ENCODE measurements at places on chromosomes 5 and 9.
A peak's percentile ranks its signal among the peaks of the same experiment; 100 is the strongest.

DNA sequence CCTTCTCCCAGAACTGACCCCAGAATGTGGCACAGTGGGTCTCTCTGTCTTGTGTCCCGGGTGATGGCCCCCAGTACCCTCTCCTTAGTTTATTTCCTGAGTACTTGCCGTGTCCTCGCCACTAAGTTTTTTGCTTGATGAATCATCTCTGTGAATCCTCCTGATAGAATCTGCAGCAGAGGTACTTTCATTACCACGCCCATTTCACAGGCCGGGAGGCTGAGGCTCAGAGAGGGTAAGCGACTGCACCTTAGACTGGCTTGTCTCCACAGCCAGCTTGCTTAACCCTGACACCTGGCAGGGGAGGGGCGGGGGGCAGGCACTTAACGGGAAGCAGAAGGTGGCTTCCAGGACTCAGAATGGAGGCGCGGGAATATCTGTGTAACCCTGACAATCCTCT lies 7.9 kb upstream of the IER5L start:
- DNase-seq: no peak

GRCh38 chr5:39476843-39477220 lies 52.1 kb upstream of the DAB2 start:
- no peak for DNase-seq

GRCh38 chr9:30197954-30198353 lies 2186.5 kb upstream of the ACO1 start:
- DNase-seq: no peak

DNA sequence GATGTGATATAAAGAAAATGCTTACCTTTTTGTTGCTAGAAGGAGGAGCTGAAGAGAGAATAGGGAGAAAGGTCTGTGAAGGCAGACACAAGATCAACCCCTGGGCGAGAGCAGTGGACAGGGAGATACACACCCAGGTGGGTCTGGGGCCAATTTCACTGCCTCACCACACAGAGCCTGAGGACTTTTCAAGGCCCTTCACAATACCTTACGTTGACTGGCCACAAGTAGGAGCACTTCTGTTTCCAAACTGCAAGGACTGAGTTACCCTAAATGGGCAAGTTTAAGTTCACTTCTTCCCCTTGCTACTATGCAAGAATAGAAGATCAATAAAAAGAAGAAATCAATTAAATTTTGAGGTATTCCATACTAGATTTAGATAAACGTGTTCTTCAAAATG lies 174.5 kb upstream of the SLC12A2 start:
- peak; percentile 53 for DNase-seq

GRCh38 chr5:28473531-28474107 lies 1435.2 kb upstream of the CDH9 start:
- peak; percentile 31 for DNase-seq

GRCh38 chr5:68365889-68366288 lies 150.3 kb downstream of the PIK3R1 start:
- DNase-seq: no peak

GRCh38 chr9:7216004-7216841 lies 458.4 kb downstream of the KDM4C start:
- DNase-seq: no peak

- DNase-seq: no peak
Measured at GRCh38 chr5:160793530-160793899, 58.5 kb downstream of the ATP10B start.

DNA sequence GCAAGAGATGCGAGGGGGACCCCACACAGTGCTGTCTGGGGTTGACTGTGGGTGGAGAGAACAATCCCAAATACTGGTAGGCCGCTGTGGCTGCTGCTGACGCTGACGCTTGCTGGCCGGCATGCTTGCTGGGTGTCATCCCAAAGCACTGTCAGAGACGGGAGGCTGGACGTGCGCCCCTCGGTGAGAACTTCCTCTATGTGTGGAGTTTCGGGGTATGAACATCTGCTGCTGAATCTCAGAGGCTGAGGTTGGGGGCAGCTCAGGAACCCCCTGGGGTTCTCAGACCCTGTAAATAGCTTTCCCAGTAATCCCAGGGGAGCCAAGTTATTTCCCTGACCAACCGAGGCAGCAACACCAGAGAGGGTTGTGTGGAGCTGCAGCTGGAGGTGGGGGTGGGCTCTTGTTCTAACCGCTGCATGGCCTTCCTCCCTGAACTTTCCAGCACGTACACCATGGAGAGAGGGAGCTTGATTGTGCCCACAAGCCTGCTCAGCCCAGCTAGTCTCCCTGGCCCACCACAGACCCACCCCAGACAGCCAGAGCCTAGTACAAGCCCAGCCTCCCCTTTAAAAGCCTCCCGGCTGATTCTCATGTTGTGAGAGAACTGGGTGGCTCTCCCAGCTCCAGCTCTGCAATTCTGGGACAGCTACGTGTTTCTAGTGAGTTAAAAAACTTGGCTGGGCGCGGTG lies 21.8 kb upstream of the SLC12A7 start:
- DNase-seq: no peak

DNA sequence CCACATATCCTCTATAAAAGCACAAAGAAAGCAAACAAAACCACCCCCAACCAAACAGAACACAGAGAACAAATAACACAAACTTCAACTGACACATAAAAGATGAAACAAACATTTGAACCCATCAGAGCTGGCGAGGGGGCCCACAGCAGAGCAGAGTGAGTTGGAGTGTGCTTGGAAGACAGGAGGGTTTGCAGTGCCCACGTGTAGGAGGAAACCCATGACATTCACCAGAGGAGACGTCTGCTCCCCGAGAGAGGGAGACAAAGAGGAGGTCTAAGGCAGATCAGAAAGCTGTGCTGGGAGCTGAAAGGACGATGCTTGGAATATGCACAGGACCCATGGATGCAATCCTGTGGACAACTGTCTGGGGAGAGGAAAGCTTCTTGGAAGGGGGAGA lies 27.0 kb downstream of the MRPL36 start:
- DNase-seq: peak; percentile 28

DNA sequence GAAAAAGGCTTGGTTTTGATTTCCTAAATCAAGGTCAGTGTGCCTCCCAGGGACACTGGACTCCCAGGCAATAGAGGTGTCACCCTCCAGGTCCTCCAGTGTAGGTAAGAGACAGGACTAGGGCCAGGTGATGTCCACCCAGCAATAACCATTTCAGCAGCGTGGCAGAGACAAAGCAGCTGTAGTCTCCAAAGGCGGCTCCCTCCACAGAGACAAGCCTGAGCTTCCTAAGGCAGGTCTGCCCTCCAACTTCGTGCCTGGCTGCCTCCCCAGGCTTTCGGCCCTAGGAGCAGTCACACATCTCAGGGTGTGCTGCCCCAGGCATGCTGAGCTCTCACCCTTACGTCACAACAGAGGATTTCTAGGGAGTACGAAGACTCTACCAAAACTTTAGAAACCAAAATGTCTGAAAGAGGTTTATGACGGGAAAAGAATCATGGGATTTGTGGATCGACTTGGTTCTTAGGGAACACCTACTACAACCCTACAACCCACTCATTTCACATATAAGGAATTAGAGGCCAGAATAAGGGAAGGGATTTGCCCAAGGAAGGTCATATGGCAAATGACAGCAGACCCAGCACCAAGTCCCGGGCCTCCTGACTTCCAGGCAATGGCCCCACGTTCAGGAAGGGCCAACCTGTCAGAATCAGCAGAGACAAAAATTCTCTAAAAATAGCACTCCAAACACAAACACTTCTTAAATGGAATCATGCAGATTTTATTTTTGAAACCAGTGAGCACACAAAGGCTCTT lies 105.5 kb downstream of the KLHL3 start:
- DNase-seq: no peak

DNA sequence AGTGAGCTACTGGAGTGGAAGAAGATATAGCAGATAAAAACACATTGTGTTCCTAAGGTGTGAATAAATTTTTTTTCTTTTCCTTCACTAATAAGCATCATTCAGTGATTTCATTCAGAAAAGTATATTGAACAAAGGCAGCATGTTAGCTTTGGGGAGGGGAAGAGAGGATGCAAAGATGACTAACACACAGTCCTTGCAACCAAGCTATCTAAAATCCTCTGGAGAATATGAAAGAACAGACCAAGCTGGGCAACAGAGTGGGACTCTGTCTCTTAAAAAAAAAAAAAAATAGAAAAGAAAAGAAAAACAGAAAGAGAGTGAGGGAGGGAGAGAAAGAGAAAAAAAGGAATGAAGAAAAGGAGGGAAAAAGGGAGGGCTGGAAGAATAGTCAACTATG lies 22.3 kb upstream of the OMD start:
- DNase-seq: no peak

- no peak for DNase-seq
Measured at GRCh38 chr9:121744687-121745395, 93.4 kb downstream of the DAB2IP start.

GRCh38 chr5:108206707-108207106 lies 175.2 kb downstream of the FBXL17 start:
- DNase-seq: no peak

- no peak for DNase-seq
Measured at GRCh38 chr5:115382989-115383388, 86.5 kb upstream of the CCDC112 start.

DNA sequence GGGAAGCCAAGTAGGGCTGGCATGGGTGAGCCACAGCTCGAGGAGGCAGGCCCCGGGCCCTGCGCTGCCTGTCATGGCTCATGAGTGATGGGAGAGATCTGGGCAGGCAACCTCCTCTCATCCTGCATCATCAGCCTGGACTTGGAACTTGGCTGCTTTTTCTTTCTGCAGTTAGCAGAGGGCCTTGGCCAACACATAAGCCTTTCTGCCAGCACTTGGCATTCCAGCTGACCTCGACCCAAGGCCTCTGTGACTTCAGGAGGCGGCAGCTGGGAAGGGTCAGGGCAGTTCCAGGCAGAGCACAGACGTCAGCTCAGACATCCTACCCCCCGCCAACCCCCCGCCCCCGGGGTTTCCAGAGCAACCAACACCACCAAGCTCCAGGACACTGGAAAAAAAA lies 7.6 kb downstream of the S1PR3 start:
- DNase-seq: no peak

Measured in NCI-H146 (cell line).